G401 (cell line): ENCODE measurements at places on chromosomes 6 and 20. TPM values are rescaled to one million over a fixed set of nuclear protein-coding genes. Genes with fewer than 3 reads are reported as not detected.

The KIAA1586 gene
- total RNA-seq, result 12.2 and 27.4 TPM in 2 replicates

The KHDC1L gene
- 4.2 TPM in 1 of 2 replicates, not detected in the other for total RNA-seq

The ECT2L gene
- total RNA-seq, result not detected in 2 replicates

The GCM1 gene
- total RNA-seq, result not detected in 2 replicates

The TTLL9 gene
- total RNA-seq, result 2.0 TPM in 1 of 2 replicates, not detected in the other

The SNAI1 gene
- total RNA-seq, result 2.9 and 7.5 TPM in 2 replicates

The RAB22A gene
- 7.4 and 9.9 TPM in 2 replicates for total RNA-seq

The MYH7B gene
- total RNA-seq, result 0.06 and 0.24 TPM in 2 replicates

The PRSS35 gene
- total RNA-seq, result 0.07 TPM in 1 of 2 replicates, not detected in the other

The SIM1 gene
- total RNA-seq, result 0.03 TPM in 1 of 2 replicates, not detected in the other

The EPPIN gene
- not detected in 2 replicates for total RNA-seq

The ERVFRD-1 gene
- 0.17 TPM in 1 of 2 replicates, not detected in the other for total RNA-seq

- no peak for DNase-seq
These were observed 6.0 kb downstream of the SCUBE3 start for GRCh38 chr6:35219683-35220326.

- no peak for DNase-seq
These were observed 515.2 kb upstream of the JARID2 start for GRCh38 chr6:14730654-14731053.

- DNase-seq, result no peak
These were observed 4.7 kb downstream of the ECT2L start for GRCh38 chr6:138800377-138801150.

- no peak for DNase-seq
These were observed 7.1 kb downstream of the TMEM74B start for GRCh38 chr20:1177680-1178079.

DNA sequence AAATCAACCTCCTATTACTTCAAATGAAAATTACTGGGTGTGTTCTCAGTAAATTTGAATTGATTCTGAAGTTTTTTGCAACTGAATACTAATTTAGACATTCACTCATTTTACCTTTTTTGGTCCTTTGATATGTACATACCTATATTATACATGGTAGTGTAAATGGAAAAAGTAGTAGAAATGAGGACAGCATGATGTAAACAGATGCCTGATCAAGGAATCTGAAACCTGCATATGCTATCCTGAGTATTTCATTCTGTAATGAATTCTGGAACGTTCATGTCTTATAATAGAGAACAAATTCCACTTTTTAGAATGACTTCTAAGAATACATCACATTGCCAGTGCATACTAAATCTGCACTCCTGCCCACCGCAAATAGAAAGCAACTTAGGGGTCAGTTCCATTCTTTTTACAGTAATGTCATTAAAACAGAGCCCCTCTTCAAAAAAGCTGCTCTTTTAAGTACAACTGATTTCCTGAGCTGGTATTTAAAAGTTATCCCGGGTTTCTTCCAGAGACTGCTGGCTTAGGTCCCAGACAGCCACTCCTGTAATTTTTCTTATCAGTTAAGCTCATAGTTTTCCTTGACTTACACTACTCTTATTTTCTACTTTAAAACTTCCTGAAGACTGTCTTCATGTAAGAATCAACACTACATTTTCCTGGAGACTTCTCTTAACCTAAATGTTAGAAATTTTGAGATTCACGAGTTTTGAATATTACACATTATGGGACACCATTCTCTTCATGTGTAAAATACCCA, 48.4 kb downstream of the MAP3K7 start:
- DNase-seq, result no peak

GRCh38 chr20:19347943-19348456, 135.6 kb downstream of the SLC24A3 start:
- DNase-seq, result no peak

DNA sequence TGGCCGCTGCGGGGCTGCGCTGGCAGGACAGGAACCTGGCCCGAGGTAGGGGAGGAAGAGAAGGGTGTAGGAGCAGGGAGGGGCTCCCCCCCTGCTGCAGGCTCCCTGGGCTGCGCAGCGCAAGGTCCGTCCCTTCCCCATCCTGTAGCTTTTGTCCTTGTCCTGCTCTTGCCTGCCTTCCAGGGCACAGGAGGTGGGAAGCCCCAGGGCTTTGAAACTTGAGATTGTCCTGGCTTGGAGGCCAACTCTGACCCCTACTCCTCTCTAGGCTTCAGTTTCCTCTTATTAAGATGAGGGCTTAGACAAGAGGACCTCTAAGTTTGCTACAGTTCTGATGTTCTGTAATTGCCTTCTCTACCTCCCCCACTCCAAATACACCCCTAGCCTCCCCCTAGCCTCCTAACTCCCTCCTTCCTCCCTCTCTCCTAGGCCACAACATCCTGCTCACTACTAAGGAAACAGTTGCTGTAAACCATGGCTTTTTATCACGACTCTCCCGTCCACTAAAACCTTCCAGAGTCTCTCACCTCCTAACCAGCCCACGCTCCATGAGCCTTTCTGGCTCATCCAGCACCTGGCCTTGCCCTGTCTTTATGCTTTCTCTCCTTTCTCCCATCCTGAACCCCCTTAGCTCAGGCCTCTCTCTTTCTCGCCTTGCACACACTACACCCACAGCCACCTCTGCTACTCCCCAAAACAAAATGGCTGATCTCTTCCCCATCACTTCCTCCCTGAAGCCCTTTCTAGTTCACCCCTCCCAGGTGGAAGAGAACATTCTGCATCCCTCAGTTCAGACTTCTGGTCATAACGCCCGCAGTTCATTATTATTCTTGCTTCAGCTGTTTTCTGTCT, 10.2 kb downstream of the UNC5CL start:
- DNase-seq, result no peak

- no peak for DNase-seq
These were observed 2.3 kb downstream of the PM20D2 start for GRCh38 chr6:89148016-89148750.

- DNase-seq, result no peak
These were observed 57.3 kb downstream of the FAM83B start for GRCh38 chr6:54903884-54904283.

DNA sequence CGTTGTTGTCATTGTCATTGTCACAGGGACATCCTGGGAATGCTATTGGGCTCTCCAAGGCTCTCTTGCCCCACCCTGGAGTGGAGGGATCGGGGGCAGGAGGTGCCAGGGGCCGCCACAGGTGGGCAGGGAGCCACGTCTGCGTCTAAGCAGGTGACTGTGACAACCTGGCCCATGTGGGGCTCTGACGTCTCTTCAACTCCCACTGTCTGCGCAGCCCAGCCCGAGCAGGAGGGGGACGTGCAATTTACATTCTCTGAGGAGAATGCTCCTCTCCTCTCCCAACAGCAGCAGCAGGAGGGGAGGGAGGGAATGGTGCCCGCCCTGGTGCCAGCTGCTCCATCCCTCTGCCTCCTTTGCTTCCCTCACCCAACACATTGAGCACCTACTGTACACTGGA, 50.1 kb downstream of the GRM4 start:
- DNase-seq, result no peak

GRCh38 chr6:31042806-31043205, 32.5 kb downstream of the MUC22 start:
- peak; percentile 42 for DNase-seq

GRCh38 chr6:88380083-88380482, 213.9 kb upstream of the CNR1 start:
- DNase-seq, result peak; percentile 94

DNA sequence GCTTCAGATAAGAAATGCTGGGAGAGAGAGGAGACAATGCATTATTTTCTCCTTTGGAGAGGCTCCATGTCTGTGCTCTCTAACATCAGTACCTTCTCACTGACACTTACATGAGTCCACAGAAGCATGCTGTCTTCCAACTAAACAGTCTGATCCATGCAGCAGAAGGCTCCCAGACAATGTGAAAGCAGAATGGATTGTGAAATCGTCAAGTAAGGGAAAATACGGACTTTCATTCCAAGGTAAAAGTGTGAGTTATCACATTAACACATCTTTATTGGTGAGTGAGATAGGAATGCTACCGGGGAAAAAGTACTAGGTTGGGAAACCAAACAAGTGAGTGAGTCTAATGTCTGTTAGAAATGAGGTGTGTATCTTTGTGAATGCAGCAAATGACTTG, 167.6 kb upstream of the KCNK16 start:
- no peak for DNase-seq
